ENCODE measurements at places on chromosomes 2 and 18.

GRCh38 chr2:217459680-217460405 lies 543.0 kb downstream of the TNS1 start:
- no peak for DNase-seq

- peak; percentile 46 for DNase-seq
Measured at GRCh38 chr2:62304429-62305417, 108.8 kb downstream of the B3GNT2 start.

- no peak for DNase-seq
Measured at GRCh38 chr18:9069601-9070000, 32.9 kb upstream of the NDUFV2 start.

DNA sequence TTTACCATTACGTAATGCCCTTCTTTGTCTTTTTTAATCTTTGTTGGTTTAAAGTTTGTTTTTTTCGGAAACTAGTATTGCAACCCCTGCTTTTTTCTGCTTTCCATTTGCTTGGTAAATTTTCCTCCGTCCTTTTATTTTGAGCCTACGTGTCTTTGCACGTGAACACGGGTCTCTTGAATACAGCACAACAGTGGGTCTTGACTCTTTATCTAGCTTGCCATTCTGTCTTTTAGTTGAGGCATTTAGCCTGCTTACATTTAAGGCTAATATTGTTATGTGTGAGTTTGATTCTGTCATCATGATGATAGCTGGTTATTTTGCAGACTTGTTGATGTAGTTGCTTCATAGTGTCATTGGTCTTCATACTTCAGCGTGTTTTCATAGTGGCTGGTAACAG lies 37.5 kb upstream of the TTC39C start:
- DNase-seq: no peak
